ENCODE measurements at places on chromosomes 3 and 15.

DNA sequence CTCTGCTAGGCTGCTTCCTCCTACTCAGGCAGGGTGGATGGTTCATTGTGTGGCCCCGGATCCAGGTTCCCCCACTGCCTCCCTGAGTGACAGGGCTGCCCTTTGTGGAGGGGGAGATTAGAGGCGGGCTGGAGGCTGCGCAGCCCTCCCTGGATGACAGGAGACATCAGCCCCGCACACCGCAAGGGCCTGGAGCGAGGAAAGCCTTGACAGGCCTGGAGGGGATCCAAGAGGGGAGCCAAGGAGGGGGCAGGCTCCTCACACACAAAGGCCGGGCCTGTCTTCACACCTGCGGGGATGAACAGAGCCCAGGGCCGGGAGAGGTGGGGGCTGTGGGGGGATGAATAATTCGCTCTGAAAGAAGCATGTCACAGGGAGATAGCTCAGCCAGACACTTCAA lies 72.9 kb downstream of the RPN1 start:
- DNase-seq: no peak

DNA sequence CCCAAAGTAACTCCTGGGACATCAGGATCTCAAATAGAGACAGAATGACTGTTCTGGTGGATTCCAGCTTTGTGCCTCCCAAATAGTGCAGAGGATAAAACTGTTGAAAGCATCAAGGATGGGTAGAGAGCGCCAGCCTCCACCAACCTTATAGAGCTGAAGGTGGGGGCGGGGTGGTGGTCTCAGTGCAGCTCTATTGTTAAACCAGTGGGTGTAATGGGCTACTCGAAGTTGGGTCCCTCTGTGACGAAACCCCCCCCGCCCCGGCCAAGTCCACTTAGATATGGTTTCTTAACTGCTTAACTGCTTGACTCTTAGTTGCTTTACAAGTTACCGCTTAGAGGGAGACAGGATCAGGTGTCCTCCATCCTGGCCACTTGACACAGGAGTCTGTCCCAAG lies 22.7 kb downstream of the DHX30 start:
- DNase-seq: no peak

DNA sequence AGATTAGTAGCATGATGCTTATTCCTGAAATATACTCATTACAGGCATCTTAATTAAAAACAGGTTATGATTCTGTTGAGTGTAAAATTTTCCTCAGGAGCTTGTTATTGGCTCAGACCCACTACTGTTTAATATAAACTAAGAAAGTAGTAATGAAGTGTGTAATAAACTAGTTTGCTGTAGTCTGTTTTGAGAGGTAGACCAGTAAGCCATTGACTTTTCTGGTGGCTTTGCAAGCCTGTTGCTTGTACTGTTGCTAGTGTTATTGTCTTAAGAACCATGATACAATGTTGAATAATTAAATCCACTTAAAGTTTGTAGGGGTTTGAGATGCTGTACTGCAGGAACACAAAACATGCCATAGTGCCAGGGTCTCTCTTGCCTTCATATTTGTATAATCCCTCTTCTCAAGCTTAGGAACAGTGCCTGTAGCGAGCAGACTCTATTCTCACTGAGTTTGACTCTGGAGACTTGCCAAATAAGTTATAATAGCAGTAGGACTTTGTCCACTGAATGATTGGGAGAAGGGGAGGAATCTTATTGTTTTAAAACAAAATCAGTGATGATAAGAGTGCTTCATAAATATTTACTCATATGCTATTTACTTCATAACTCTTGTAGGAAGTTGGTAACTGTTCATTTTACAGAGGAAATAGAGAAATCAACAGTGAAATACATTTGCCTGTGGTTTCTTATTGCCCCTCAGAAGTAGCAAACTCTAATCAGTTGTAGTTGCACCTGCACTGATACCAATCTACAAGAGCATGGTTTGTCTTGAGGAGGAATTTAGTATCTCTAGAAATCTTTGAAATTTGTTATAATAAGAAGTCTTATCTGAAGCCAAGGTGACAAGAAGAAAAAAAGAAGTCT lies 13.4 kb downstream of the TCF12 start:
- no peak for DNase-seq

GRCh38 chr3:38149708-38150107 lies 11.2 kb downstream of the MYD88 start:
- DNase-seq: no peak

DNA sequence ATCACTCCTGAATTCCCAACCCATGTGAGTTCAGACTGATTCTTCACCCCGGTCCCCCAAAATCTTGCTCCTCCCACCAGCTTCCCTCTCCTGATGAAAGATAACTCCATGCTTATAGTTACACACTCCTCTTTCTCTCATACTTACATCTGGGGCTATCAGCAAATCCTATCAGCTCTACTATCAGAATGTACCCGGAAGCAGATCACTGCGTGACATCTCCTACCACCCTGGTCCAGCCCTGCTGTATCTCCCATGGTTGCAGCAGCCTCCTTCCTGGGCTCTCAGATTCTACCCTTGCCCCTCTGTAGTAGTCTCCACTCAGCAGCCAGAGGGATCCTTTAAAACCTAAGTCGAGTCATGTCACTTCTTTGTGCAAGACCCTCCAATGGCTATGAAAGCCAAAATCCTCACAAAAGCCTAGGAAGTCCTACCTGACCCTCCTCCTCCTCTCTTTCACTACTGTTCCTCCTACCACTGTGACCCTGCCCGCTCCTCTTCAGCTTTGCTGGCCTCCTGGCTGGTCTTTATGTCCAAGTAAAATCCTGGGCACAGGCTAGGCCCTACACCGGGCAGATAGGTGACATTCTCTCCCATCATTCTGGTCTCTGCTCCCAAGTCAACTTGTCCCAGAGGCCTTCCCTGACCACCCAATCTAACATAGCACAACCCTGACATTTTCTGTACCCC lies 16.2 kb downstream of the XIRP1 start:
- no peak for DNase-seq

DNA sequence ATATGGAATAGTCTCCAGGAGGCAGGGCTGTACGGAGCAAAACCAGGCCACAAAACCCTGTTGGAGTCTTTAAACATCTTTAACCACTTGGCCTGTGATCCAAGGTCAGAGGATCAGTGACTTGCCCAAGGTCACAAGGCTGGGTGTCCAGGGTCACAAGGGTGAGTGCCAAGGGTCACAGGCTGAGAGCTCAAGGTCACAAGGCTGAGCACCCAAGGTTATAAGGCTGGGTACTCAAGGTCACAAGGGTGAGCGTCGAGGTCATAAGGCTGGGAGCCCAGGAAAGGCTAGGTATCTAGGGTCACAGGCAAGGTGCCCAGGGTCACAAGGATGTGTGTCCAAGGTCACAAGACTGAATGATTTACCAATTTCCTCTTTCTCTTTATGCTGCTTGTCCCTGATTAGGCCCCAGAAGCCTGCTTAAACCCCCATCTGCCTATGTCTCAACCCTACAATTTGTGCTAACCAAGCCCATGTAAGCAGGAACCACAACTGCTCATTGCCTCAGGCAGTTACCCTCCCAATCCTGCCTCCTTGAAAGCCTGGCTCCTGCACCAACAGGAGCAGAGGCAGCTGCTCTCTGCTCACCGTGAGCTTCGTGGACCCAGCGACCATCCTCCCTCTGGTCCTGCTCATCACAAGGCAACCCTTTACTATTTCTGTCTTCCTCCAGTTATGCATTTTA lies 51.5 kb downstream of the MGLL start:
- no peak for DNase-seq

- DNase-seq: no peak
Observed at GRCh38 chr3:141011997-141012262, 39.2 kb upstream of the SPSB4 start.

DNA sequence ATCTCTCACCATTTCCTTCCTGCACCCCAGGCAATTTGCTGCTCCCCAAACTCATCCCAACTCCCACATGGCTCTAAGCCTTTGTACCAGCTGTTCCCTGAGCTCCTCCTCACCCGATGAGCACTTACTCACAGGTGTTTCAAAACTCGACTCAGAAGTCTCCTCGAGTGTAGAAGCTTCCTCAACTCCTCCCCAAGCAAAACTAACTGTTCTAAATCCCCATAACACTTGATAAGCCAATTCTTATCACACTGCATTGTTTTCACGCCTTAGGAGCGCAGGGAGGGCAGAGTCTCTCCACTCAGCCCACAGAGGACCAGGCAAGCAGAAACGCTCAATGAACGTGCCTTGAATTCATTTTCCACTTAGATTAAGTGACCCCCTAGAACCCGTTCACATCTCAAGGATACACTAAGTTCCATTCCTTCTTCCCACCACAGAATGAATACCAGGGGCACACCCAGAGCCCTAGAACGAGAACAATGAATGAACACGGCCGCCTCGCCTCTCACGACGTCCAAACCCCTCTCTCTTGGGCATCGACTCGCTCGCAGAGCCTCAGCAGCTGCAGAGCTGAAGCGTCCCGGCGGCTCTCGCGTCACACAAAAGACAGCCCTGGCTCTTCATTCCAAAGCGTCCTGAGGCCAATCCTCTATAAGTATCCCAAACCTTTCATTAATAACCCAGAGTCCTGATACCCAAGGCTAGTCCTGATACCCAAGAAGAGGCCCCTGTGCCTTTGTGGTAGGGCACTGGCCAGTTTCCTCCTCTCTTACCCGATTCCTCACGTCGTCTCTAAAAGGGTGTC lies 1.1 kb downstream of the RAF1 start:
- peak; percentile 22 for DNase-seq

- DNase-seq: no peak
Observed at GRCh38 chr15:74032606-74033561, 38.4 kb downstream of the PML start.

- no peak for DNase-seq
Observed at GRCh38 chr3:4656626-4657328, 163.6 kb downstream of the ITPR1 start.

GRCh38 chr3:141875893-141876380 lies 506 bp upstream of the ATP1B3 start:
- peak; percentile 51 for DNase-seq

DNA sequence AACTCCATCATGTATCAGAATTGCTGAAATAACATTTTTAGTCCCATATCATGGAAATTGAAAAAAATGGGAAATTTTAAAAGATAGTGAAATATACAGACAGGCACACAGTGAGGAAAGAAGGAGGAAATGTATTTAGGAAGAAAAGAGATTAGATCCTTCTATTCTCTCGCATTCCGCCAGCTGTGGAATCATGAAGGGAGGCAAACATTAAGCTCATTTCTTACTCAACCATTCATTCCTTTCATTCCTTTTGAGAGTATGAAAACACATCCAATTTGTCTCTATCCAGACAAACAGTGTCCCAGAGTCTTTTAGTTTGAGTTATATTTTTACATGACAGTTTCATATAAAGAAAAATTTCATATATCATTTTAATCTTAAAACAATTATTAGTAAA lies 52.5 kb upstream of the KCNMB2 start:
- DNase-seq: no peak

DNA sequence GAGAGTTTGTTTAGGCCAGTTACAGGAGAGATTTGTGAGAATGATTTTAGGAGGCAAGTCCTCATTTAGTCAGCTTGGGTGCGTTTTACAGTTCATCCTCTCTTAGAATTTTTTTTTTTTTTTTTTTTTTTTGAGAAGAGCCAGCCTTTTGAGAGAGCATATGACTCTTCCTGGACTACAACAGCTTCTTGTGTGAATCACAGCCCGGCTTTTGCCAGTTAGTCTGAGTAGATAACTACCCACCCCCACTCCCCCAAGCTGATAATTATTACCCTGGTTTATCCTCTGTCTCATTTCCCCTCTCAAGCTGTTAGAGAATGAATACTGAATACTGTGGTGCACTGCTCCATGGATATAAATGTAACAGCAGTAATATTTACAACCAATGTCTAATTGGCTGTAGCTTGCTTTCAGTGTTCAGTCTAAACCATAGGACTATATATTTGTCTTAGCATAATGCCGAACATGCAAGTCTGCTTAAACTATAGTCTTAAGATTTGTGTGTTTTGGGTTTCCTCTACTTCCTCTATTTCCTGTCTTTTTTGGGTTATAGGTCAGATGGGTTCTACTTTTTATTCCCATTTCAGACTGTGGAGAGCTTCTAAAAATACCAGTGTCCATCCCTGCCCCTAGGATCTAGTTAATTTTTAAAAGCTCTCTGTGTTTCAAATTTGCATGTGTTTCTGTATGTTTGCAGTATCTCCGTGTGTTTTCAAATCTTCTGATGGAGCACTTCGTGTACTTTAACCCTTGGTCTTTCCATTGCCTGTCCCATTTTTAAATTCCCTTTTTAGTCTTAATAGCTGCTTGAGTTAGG lies 8.0 kb downstream of the CHD2 start:
- DNase-seq: no peak

DNA sequence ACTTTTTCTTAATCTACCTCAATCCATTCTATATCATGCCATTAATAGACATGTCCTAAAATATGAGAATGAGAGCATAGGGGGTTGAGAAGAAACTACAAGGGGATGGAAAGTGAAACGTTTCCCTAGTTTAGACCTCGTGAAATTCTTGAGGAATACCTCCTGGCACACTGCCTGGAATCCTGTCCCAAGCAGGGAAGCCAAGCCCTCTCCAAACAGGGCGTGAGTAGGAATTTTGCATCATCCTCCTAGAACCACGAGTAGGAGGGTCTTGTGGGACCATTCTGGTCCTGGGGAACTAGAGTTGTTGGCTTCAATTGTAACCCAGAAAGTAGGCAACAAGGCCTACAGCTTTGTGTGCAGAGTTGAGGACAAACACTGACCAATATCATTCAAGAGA lies 19.6 kb upstream of the C3orf80 start:
- no peak for DNase-seq

GRCh38 chr15:55789066-55789660 lies 46.2 kb upstream of the PRTG start:
- DNase-seq: no peak
